Fibroblast of skin of back (primary cell): ENCODE measurements at places on chromosomes 2 and 18.

- no peak for DNase-seq
These were observed 32.2 kb downstream of the NHEJ1 start for GRCh38 chr2:219128396-219128795.

DNA sequence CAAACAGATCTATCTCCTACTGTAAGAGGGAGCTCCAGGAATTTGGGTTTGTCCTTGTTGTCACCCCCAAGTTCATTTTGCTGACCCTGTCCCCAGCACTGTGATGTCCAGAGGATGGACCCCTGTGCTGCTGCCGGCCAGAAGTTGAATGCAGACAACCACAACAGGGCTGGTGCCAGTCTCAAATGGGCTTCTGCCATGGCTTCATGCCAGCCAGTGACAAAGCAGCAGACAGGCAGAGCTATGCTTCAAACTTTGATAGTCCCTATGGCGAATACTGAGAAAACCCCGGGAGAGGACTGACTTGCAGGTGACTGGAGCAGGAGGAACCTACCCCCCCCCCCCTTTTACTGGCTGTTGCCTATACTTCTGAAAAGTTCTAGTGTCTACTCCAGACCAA is 3.2 kb downstream of the SMAD7 start:
- peak; percentile 40 for DNase-seq

DNA sequence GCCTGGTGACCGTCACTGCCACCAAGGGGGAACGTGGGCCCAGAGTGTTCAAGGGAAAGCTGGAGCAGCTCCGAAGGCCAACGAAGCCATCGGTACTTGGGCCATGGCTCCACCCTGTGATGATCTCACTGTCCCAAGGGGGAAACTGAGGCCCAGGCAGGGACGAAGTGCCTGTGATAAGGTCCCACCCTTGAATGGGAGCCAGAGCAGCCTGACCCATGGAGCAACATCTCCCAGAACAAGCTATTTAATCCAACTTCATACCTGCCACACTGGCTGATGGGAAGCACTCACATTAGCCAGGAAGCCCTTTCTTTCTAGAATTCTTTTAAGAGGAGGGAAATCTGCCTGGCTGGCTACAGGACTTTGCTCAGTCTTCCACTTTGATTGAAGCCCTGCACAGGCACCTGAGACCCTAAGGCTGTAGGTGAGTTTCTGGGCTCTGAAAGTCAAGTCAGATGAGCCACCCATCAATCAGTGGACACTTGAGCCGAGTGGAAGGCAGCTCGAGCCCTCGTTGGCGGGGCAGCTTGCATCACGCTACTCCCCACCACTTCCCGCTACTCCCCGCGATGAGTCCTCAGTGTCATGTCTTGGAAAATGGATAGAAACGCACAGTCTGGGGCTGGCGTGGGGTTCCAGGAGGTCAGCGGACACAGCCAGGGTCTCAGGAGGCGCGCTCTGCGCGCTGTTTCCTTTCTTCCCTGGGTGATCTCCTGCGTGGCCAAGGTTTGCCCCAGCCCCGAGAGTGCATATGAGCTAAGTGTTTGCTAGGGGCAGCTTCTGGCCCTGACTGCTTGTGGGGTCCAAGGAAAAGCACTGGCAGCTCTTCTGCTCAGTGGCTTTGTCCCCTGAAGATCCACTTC is 2.5 kb upstream of the HS6ST1 start:
- no peak for DNase-seq

DNA sequence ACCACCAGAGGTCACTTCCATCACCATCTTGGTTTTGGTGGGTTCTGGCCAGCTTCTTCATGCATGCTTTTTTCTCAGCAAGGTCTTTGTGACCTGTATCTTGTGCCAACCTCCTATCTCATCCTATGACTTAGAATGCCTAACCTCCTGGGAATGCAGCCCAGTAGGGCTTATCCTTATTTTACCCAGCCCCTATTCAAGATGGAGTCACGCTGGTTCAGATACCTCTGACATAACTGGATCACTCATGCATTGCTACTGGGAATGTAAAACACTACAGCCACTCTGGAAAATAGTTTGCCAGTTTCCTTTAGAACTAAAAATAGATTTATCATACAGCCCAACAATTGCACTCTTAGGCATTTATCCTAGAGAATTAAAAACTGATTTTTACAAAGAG is 219.2 kb downstream of the IRS1 start:
- peak; percentile 48 for DNase-seq

GRCh38 chr2:139704606-139705005 is 924.4 kb upstream of the NXPH2 start:
- DNase-seq: no peak

- no peak for DNase-seq
These were observed 16.4 kb downstream of the IGFBP2 start for GRCh38 chr2:216649574-216649973.
